ENCODE measurements at places on chromosomes 6 and 20. TPM values are rescaled to one million over a fixed set of nuclear protein-coding genes. Genes with fewer than 3 reads are reported as not detected.

- no peaks in the 10 kb centered on the region for H3K27me3 ChIP-seq
- no peak overlapping the region for H3K4me3 ChIP-seq
- H3K27ac ChIP-seq: no peak overlapping the region
- no peaks in the 10 kb centered on the region for H3K36me3 ChIP-seq
Measured at GRCh38 chr6:51618563-51618962, 468.9 kb downstream of the PKHD1 start.

GRCh38 chr20:61528591-61528990 is 276.5 kb downstream of the CDH4 start:
- H3K4me3 ChIP-seq: no peak overlapping the region
- H3K27me3 ChIP-seq: no peaks in the 10 kb centered on the region
- H3K4me1 ChIP-seq: no peaks in the 10 kb centered on the region
- no peak overlapping the region for H3K27ac ChIP-seq

DNA sequence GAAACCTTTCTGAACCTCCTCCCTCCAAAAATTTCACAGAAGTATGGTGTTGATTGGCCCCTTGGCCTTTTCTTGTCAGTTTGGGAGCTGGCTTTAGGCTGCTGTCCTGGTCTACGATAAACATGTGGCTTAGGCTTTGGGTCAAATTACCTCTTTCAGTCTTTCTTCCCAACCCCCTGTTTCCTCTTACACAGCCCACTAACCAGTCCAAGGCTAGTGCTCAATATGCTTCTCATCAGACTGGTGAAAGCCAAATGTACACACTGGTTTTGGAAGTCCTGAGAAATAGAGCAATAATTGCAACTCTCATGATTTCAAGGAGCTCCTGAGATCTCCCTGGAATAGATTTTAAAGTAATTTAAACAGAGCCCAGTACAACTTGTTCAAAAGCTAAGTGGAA is 933.7 kb upstream of the GJE1 start:
- H3K4me3 ChIP-seq: no peak overlapping the region
- H3K27me3 ChIP-seq: no peaks in the 10 kb centered on the region
- no peak for DNase-seq
- H3K4me1 ChIP-seq: no peaks in the 10 kb centered on the region
- H3K36me3 ChIP-seq: no peaks in the 10 kb centered on the region

DNA sequence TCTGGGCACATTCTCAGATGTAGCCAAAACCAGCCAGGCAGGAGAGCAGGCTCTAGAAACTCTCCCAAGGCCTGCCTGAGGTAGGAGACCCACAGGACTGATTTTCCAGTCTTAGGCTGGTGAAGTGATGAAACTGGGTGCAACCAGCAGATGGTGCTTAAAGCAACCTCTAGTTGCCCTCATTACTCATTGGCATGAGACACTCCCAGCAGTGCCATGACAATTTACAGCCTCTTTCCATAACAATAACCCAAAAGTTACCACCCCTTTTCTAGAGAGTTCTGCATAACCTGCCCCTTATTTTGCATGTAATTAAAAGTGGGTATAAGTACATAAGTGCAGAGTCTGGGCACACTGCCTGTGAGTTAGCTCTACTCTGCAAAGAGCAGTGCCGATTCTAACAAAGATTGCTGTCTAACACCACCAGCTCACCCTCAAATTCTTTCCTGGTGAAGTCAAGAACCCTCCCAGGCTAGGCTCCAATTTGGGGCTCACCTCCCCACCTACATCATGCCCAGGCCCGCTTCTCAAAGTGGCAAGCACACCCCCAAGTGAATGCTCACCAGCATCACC is 14.4 kb upstream of the GPR6 start:
- H3K36me3 ChIP-seq: no peaks in the 10 kb centered on the region
- no peak overlapping the region for H3K4me3 ChIP-seq
- no peak for DNase-seq
- H3K4me1 ChIP-seq: no peaks in the 10 kb centered on the region

DNA sequence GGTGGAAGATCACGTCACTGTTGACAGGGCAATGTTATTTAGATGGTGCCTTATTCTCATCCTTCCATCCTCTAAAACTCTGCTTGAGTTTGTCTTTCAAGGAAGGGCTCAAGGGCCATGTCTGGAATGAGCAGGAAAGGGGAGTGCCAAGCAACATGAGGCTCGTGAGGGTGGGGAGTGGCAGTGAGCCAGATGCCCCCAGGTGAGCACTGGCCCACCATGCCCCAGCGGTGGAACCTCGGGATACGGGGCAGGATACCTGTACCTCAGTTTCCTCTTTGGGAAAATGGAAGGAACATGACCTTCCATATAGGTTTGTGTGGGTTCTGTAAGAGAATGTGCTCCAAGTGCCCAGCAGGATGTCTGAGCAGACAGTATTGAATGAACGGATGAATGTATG is 337.4 kb downstream of the TAF4 start:
- no peaks in the 10 kb centered on the region for H3K27me3 ChIP-seq
- DNase-seq: no peak
- H3K4me3 ChIP-seq: no peak overlapping the region
- no peaks in the 10 kb centered on the region for H3K36me3 ChIP-seq
- H3K4me1 ChIP-seq: no peaks in the 10 kb centered on the region
- H3K27ac ChIP-seq: no peak overlapping the region

DNA sequence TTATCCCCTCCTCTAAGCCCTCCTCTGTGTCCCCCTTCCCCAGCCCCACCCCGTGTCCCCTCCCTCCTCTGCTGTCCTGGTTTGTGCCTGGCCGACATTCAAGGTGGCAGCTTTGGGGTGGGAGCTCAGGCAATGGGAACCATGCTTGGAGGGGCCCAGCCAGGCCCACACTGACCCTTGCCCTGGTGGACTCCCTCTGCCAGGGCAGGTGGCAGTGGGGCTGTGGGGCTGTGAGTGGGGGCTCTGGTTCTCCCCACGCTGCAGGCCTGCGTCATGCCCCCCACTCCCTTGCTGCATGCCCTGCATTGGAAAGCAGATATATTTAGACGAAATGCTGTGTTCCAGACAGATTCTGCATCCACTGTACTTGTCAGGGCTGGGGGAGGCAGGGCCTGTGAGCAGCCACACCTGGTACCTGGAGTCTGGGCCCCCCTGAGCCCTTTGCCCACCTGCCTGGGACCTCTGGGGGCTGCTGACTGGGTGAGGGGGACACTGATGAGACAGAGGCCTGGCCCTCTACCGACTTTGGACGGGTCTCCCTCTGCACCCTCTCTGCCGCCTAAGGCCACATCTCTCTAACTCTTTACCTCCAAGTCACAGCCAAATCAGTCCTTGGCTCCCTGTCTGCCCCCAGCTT is 14.2 kb downstream of the DLGAP4 start:
- no peaks in the 10 kb centered on the region for H3K36me3 ChIP-seq
- H3K4me1 ChIP-seq: no peaks in the 10 kb centered on the region
- no peak overlapping the region for H3K27ac ChIP-seq
- no peak for DNase-seq
- no peak overlapping the region for H3K4me3 ChIP-seq

DNA sequence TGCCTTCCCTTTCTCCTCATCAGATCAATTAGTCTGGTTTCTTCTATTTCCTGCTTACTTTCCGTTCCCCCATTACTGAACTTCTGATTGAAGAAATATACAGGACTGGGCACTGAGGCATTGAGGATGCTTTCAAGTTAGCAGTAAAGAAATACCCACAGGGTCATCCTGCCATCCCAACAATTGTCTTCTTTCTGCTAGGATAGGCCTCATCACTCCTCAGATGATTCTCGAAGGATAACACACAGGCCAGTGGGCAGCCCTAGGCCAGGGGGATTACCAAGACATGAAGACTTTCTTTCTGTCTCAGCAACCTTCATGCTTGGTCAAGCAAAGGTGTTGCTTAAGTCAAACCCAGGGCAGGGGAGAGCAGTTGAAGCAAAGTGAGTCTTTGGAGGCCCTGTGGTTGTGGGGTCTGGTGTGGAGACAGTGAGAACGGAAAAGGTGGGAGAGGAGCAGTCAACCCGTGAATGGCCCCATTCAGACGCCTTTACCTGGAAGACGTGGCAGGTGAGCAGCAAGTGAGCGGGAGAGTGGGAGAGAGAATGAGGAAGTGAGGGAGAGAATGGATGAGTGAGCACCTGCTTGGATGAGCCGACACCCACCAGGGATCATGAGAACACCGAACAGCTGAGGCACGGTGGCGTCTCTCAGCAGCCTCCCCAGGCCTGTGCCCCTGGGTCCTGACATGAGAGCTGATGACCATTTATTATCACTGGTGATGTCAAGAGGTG is 462.9 kb downstream of the PREX1 start:
- no peak for DNase-seq
- H3K4me3 ChIP-seq: no peak overlapping the region
- H3K27me3 ChIP-seq: peaks cover 5% of the 10 kb centered on the region
- H3K27ac ChIP-seq: no peak overlapping the region
- no peaks in the 10 kb centered on the region for H3K36me3 ChIP-seq
- peaks cover 7% of the 10 kb centered on the region for H3K4me1 ChIP-seq

GRCh38 chr6:42118162-42119001 is 24.0 kb downstream of the C6orf132 start:
- DNase-seq: no peak
- H3K4me3 ChIP-seq: no peak overlapping the region
- no peaks in the 10 kb centered on the region for H3K36me3 ChIP-seq
- H3K27me3 ChIP-seq: peaks cover 6% of the 10 kb centered on the region
- H3K4me1 ChIP-seq: peaks cover 1% of the 10 kb centered on the region

- H3K4me1 ChIP-seq: no peaks in the 10 kb centered on the region
- H3K27ac ChIP-seq: no peak overlapping the region
Measured at GRCh38 chr6:37572334-37572733, 72.6 kb upstream of the CCDC167 start.

GRCh38 chr20:41261790-41262717 is 55.5 kb downstream of the ZHX3 start:
- no peak overlapping the region for H3K27ac ChIP-seq
- no peaks in the 10 kb centered on the region for H3K36me3 ChIP-seq
- H3K4me1 ChIP-seq: no peaks in the 10 kb centered on the region
- H3K4me3 ChIP-seq: no peak overlapping the region
- DNase-seq: no peak
- H3K27me3 ChIP-seq: no peaks in the 10 kb centered on the region

GRCh38 chr6:107280791-107281190 is 165.5 kb upstream of the BEND3 start:
- DNase-seq: no peak
- no peaks in the 10 kb centered on the region for H3K27me3 ChIP-seq
- H3K36me3 ChIP-seq: no peaks in the 10 kb centered on the region
- no peak overlapping the region for H3K4me3 ChIP-seq

DNA sequence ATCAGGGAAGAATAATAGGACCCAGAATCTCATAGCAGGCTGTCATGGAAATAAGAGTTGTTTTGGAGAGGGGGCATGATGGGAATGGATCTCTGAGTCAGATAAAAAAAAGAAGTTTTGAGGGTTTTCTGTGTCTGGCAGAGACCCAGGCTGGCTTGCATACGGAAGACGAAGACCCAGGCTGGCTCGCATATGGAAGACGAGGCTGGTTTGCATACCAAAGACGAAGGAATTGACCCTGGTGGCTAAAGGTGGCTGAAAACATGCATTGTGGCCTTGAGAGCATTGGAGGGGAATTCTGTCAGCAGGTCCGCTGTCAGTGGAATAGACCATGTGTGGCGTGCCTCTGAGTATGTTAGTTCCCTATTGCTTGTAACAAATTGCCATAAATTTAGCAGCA is 335.1 kb downstream of the BTBD3 start:
- no peaks in the 10 kb centered on the region for H3K4me1 ChIP-seq
- H3K36me3 ChIP-seq: no peaks in the 10 kb centered on the region
- H3K4me3 ChIP-seq: no peak overlapping the region
- no peaks in the 10 kb centered on the region for H3K27me3 ChIP-seq
- DNase-seq: no peak

GRCh38 chr6:14415452-14415851 is 297.9 kb downstream of the CD83 start:
- DNase-seq: no peak
- H3K36me3 ChIP-seq: peaks cover 10% of the 10 kb centered on the region
- no peak overlapping the region for H3K4me3 ChIP-seq
- no peak overlapping the region for H3K27ac ChIP-seq
- H3K4me1 ChIP-seq: peaks cover 14% of the 10 kb centered on the region

DNA sequence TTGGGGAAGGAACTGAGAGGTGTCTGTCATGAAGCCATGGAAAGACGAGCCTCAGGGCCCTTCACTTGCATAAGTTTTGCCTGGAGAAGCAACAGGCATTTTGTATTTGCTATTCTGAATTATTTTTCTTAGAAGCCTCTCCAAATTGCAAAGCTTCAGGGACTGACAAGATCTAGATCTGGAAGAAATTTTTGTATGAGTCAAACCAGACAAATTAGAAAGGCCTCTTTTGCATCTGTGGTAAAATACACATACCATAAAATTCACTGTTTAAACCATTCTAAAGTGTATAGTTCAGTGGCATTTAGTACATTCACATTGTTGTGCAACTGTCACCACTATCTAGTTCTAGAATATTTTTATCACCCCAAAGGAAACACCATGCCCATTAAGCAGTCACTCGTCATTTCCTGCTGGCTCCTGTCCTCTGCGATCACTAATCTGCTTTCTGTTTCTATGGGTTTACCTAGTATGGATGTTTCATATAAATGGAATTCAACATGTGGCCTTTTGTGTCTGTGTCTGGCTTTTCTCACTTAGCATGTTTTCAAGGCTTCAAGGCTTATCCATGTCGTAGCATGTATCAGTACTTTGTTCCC is 269.1 kb downstream of the PHF3 start:
- no peaks in the 10 kb centered on the region for H3K27me3 ChIP-seq
- H3K4me1 ChIP-seq: no peaks in the 10 kb centered on the region
- no peak overlapping the region for H3K27ac ChIP-seq

DNA sequence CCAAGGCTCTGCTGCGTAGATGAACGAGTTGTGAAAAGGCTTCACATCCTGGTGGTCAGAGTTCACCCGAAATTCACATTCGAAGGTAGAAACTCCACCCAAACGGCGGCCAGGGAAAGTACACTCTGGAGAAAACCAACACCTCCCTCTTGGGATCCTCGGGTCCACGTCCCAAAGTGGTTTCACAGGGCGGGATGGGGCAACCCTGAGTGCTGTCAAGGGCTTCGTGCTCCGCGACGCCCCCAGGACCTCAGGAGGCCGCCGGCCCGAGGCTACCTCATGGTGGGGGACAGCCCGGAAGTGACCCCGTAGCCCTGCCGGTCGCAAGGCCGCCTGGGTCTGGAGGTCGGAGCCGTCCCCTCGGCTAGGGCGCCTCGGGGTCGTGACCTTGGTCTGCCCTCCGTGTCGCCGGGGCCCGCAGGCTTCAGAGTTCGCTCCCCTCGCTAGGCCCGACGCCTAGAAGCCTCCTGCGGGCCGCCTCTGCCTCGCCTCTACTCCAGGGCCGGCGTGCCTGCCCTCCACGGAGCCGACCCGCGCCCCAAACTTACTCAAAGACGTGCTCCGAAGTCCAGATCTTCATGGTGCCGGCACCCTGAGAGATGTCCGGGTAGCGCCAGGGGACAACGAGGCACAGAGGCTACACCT is at the start of gene PRELID3B:
PRELID3B (minus strand) TSS at position 636 of the 645 bp plus-strand sequence; CDS start at position 580, 56 bp downstream.
- peak within 1 kb of the TSS; percentile 97 for H3K4me3 ChIP-seq
- H3K36me3 ChIP-seq: peaks cover 41% of the 10 kb centered on the region
- peaks cover 54% of the 10 kb centered on the region for H3K4me1 ChIP-seq
- peak within 1 kb of the TSS; percentile 95 for H3K27ac ChIP-seq

Gene PRPH2
- total RNA-seq: not detected

Gene POPDC3
- total RNA-seq: not detected

Gene TMEM244
- not detected for total RNA-seq

Gene CAGE1
- total RNA-seq: 0.16 TPM

Gene CALHM5
- not detected for total RNA-seq

Gene KIF25
- not detected for total RNA-seq

Gene BFSP1
- 0.51 TPM for total RNA-seq

Gene CDH4
- not detected for total RNA-seq

Data from activated T-helper 2 cell treated with anti-CD3 and anti-CD28 coated beads, Interferon-gamma antibody, Interleukin-2, Interleukin-4, amounts not matched to agents 10 μg/mL and 5 μg/mL and 100 μg/mL, durations not matched to agents 14 hours and 24 hours and 36 hours (primary cell).